ENCODE measurements at places on chromosomes 6 and 20. TPM values are rescaled to one million over a fixed set of nuclear protein-coding genes. Genes with fewer than 3 reads are reported as not detected.

GRCh38 chr6:30443657-30444450 is 45.5 kb upstream of the HLA-E start:
- DNase-seq: no peak

DNA sequence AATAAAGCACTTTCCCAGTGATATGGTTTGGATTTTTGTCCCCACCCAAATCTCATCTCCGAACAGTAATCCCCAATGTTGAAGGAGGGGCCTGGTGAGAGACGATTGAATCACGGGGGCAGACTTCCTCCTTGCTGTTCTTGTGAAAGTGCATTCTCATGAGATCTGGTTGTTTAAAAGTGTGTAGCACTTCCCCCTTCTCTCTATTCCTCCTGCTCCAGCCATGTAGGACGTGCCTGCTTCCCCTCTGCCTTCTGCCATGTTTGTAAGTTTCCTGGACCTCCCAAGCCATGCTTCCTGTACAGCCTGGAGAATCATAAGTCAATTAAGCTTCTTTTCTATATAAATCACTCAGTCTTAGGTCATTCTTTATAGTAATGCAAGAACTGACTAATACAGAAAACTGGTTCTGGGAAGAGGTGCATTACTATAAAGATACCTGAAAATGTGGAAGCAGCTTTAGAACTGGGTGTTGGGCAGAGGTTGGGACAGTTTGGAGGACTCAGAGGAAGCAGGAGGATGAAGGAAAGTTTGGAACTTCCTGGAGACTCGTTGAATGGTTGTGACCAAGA is 7.4 kb downstream of the EPM2A start:
- DNase-seq: no peak

- DNase-seq: peak; percentile 33
Observed at GRCh38 chr6:12196326-12196936, 93.7 kb upstream of the EDN1 start.

- DNase-seq: no peak
Observed at GRCh38 chr6:21710216-21710615, 116.7 kb downstream of the SOX4 start.

DNA sequence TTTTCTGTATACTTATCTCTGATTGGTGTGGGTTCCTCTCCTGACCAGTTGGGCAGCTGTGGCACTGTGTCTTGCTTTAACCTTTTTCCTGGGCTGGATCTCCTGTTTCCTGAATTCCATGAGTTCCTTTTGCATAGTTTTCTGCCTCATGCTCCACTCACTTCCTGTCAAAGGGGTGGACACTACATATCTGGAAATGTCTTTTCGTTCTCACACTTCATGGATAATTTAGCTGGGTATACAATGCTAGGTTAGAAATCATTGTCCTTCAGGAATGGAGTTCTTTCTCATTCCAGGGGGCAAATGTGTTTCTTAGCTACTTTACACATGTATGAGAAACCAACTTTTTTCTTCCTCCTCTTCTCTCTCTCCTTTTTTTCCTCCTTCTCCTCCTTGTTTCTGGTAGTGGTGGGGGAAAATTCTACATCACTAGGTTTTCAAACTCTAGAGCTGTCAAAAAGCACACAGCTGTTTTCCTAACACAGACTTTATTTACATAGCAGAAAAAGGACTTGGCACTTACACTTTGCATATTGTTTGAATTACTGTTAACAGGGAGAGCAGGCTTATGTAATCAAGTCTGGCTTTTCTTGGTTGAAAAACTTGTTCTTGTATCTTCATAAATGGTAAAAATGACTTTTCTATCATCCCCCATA is 9.0 kb upstream of the DDX27 start:
- DNase-seq: no peak

DNA sequence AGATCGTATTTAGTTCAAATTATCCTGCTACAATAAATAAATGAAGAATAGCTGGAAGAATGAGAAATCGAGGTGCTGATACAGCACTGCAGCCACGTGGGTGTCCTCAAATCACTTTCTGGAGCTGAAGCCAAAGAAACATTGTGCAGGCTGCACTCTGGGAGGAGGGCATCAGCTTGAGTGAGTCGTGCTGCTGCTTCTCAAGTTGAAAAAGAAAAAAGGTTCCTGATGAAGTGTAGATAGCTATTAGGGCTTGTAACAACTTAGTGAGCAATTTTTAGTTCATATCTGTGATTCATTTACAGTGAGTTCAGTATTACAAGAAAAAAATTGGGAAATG is 40.5 kb downstream of the DSE start:
- peak; percentile 50 for DNase-seq

DNA sequence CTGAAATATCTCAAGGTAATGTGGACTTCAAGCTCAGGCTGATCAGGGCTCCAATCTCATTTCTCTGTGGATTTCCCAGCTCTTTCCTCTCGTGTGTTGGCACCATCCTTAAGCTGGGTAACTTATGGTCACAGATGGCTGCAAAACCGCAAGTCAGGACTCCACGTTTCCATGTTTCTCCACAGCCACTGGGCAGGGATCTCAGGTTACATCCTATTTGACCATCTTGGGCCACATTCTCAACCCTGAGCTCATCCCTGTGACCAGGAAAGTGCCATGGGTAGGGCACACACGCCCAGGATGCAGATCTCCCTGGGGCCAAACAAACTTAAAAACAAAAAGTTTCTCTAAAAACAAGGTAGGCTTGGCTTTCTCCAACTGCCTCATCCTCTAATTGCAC is 15.4 kb downstream of the RPS6KA2 start:
- DNase-seq: no peak

DNA sequence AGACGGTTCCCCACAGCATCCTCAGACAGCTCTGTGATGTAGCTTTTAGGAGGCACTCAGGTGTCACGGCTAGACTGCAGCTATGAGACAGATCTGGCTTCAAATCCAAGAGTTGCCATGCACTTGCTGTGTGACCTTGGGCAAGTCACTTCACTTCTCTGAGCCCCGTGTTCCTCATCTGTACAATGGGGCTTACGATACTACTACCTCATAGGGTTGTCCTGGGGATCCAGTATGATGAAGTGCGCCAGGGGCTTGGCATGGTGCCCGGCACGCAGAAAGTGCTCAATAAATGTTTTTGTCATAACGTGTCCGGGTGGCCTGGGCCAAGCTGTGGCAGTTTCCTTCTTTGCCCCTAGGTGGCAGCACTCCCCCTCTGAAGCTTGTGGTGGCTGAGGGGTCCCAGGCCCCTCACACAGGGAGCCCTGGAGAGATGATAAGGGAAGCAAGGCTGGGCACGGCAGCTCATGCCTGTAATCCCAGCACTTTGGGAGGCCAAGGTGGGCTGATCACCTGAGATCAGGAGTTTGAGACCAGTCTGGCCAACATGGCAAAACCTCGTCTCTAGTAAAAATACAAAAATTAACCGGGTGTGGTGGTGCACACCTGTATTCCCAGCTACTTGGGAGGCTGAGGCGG is 19.1 kb upstream of the CHMP4B start:
- peak; percentile 40 for DNase-seq

GRCh38 chr6:65633501-65633900 is 73.5 kb downstream of the EYS start:
- DNase-seq: no peak

- DNase-seq: peak; percentile 53
Observed at GRCh38 chr20:43536817-43537440, 21.9 kb upstream of the SGK2 start.

GRCh38 chr6:151252634-151253033 is 12.9 kb downstream of the AKAP12 start:
- DNase-seq: no peak

- no peak for DNase-seq
Observed at GRCh38 chr6:35082046-35082732, 59.0 kb downstream of the TCP11 start.

- DNase-seq: no peak
Observed at GRCh38 chr6:157845493-157846259, 22.6 kb downstream of the SNX9 start.

DNA sequence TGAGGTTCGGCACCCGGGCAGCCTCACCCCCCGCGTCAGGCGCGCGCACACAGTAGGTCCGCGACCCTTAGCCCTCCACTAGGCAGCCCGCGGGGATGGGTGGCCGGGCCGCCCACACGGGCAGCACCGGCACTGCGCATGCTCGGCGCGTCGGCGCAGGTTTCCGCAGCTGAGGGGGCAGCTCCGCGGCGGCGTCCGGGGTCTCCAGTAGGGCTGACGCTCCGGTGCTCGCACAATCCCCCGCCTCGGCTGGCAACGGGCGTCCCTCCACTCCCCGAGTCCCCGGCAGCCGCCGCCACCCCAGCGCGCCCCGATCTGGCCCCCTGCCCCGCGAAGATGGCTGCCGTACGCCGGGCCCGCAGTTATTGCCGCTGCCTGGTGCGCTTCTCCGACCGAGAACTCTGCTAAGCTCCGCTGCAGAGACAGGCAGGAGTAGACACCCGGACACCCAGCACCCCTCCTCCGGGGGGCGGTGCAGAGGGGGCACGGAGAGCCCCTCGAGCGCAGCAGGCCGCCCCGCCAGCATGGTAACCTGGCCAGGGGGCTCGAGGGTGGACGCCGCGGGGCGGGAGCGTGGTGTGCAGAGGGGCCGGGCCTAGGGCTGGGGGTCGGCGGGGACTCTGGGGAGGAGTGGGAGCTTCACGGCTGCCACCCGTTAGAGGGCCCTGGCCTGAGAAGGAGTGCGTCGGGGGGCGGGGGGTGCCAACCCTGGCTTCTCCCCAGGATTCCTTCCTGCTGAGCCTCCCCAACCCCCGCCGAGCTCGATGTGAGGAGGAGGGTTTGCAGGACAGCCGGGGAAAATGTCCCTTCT is at the start of gene FBXO9:
Gene FBXO9 (plus strand): TSS at position 139 of the 811 bp plus-strand sequence. CDS start 386 bp downstream, at position 525.
- no peak for DNase-seq

DNA sequence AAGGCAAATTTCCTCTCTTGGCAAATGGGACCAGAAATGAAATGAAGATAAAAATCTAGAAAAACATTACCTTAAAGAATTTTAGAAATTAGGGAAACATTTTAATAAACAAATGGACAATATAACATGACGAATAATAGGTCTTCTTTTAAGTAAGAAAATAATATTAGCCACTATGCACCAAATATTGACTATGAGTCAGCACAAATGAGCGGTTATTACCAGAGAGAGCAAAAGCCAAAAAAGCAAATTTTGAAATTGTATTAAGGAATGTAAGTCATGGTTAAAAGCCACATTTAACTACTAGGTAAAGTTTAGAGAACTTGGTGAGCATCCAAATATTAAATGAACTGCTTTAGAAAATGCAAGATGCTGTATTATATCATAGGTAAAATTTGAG is 376.6 kb upstream of the JAG1 start:
- no peak for DNase-seq

DNA sequence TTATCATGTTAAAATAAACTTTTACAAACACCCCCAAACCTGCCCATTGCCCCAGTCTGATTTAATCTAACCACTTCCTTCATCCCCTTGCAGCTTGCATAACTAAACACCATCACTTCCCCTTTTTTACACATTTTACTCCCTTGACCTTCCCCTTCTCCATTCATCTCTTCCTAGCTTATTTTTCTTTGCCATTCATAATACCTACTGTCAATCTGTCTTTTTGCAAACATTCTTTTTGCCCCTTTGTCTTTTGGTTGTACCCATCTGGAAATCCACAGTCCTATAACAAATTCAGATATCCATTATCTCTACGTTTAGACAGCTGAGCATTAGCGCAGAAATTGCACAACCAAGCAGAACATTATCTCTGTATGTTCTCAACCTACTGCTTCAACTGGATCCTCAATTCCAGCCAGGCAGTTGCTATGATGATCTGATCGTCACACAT is 51.2 kb downstream of the C6orf52 start:
- DNase-seq: no peak

DNA sequence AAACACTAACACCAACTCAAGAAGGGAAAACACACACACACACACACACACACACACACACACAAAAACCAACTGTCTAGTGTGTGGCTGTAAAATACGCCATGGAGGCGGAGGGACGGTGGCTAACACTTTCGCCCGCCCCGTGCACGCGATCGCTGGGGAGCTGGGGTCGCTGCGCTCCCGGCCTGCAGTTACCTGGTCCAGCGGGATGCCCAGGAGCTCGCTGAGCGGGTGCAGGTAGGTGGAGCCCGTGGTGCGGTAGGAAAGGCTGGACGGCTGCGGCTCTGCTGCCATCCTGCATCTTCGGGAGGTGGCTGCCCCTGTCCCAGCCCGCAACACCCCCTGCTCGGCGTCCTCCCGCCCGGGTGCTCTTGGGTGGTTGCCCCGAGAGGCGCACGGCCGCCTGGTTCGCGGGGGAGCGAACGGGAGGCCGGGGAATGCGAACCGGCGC is 303 bp downstream of the MBOAT1 start:
- DNase-seq: no peak

DNA sequence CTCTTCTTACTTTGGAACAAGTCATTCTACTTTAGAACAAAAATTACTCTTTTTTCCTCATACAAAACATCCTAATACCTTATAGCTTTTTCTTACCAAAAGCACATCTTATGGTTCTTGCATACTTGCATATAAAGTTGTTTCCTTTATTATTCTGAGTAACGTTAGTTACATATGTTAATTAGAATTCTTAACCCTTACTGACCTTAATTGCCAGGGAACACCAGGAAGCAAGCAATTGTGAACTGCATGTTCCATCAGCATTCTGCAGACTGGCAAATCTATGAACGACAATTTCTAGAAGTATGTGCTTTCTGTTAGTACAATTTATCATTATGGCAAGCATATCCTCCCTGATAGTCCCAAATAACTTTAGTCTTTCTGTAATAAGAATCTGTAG is 831.0 kb downstream of the C6orf118 start:
- no peak for DNase-seq

GRCh38 chr6:85436939-85437495 is 12.9 kb upstream of the NT5E start:
- no peak for DNase-seq

GRCh38 chr6:2502998-2503674 is 247.6 kb downstream of the MYLK4 start:
- no peak for DNase-seq

DNA sequence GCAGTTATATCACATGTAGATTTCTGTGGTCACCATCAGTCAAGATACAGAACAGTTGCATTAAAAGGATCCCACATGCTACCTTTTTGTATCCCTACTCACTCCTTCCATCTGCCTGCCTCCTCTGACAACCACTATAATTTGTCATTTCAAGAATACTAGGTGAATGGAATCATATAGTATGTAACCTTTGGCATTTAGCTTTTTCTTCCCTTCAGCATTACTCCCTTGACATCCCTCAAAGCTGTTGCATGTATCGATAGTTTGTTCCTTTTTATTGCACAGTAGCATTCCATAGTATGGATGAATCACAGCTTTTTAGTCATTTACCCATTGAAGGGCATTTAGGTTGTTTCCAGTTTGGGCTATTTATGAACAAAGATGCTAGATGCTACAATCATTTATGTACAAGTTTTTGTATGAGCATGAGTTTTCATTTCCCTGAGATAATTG is 26.1 kb downstream of the NCOA7 start:
- no peak for DNase-seq

Gene STMND1
- total RNA-seq: not detected

Gene MYCT1
- 0.39 TPM for total RNA-seq

Gene CCM2L
- total RNA-seq: not detected

Gene TCP1
- 281 TPM for total RNA-seq

Gene LCA5
- total RNA-seq: 3.0 TPM

Gene SLC22A7
- not detected for total RNA-seq

Gene LRRC1
- 12.0 TPM for total RNA-seq

Gene SYCP2
- 1.2 TPM for total RNA-seq

Gene RNGTT
- 17.6 TPM for total RNA-seq

Gene DPM1
- 58.5 TPM for total RNA-seq

Measured in HFFc6 (cell line).